Epithelial cell of proximal tubule (primary cell): ENCODE measurements at places on chromosomes 7 and 10. TPM values are rescaled to one million over a fixed set of nuclear protein-coding genes. Genes with fewer than 3 reads are reported as not detected.

- DNase-seq = no peak
Observed at GRCh38 chr10:84265418-84265817, 20.6 kb downstream of the RGR start.

- no peak for DNase-seq
Observed at GRCh38 chr10:79239924-79240581, 107.2 kb upstream of the PPIF start.

ANKRD16 gene
- total RNA-seq = 3.7 and 8.0 TPM in 2 replicates

GRCh38 chr7:146652176-146652575 lies 535.6 kb downstream of the CNTNAP2 start:
- no peak for DNase-seq
